ENCODE measurements at places on chromosomes 3 and 15.

GRCh38 chr3:45677033-45677446, 12.2 kb upstream of the SACM1L start:
- peaks cover 16% of the 10 kb centered on the region for H3K4me1 ChIP-seq
- H3K27ac ChIP-seq = peak overlapping the region; percentile 74
- ATAC-seq = peak; percentile 45
- no peak overlapping the region for H3K4me3 ChIP-seq

DNA sequence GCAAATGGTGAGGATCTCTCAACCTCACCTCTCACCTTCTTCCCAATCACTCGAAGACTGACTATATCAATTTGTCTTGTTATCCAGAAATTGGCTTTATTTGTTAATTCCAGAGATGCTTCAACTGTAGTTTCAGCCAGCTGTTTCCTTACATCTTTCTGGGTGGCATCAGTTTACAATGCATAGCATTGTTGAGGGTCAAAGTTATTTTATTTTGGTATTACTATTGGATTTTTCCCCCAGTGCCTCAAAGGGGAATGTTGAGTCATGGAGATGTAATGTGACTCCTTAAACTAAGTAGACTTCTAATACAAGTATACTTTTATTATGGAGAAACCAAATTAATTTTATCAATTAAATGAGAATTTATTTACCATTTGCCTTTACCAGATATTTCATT, 351.6 kb downstream of the TIGIT start:
- ATAC-seq = no peak
- no peak overlapping the region for H3K27ac ChIP-seq
- no peaks in the 10 kb centered on the region for H3K27me3 ChIP-seq
- H3K4me1 ChIP-seq = no peaks in the 10 kb centered on the region
- no peaks in the 10 kb centered on the region for H3K36me3 ChIP-seq

GRCh38 chr3:137582484-137582883, 181.6 kb upstream of the SOX14 start:
- H3K4me3 ChIP-seq = no peak overlapping the region
- no peak overlapping the region for H3K27ac ChIP-seq
- H3K4me1 ChIP-seq = no peaks in the 10 kb centered on the region
- H3K36me3 ChIP-seq = no peaks in the 10 kb centered on the region

DNA sequence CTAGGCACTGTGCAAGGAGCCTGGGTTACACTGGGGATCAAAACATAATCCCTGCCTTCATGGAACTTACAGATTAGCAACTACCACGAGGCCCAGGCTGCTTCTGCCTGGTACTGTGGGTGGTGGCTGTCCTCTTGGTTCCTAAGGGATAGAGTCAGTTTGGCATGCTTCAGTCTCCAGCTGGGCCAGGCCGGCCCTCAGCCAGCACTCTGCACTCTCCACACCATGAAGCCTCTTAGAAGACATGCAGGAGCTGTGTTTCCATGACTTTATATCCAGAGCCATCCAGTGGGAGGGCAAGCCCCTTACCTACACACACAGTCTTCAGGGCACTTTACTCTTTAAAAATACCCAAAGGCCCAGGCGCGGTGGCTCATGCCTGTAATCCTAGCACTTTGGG, 54.4 kb downstream of the ATP1B3 start:
- no peak for ATAC-seq
- no peak overlapping the region for H3K27ac ChIP-seq
- H3K36me3 ChIP-seq = peaks cover 35% of the 10 kb centered on the region
- peaks cover 6% of the 10 kb centered on the region for H3K4me1 ChIP-seq
- no peak overlapping the region for H3K4me3 ChIP-seq
- no peaks in the 10 kb centered on the region for H3K27me3 ChIP-seq

DNA sequence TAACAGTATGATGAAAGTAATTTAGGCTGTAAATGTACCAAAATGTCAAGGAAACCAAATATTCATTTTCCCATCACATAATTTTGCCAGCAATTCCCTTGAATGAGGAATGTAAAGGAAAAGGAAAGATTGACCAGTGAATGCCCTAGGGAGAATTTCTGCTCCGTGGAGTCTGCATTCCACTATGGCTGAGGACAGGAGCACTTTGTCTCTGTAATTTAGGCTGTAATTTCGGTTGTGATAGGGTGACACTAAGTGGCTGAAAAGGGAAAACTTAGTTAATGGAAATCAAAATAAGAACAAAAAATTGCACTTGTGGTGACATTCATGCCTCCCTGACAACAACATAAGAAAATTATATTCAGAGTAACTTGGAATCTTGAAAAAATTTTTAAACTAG, 8.3 kb upstream of the TMEM207 start:
- no peak overlapping the region for H3K27ac ChIP-seq
- H3K27me3 ChIP-seq = no peaks in the 10 kb centered on the region
- no peak overlapping the region for H3K4me3 ChIP-seq
- ATAC-seq = no peak
- H3K4me1 ChIP-seq = no peaks in the 10 kb centered on the region

DNA sequence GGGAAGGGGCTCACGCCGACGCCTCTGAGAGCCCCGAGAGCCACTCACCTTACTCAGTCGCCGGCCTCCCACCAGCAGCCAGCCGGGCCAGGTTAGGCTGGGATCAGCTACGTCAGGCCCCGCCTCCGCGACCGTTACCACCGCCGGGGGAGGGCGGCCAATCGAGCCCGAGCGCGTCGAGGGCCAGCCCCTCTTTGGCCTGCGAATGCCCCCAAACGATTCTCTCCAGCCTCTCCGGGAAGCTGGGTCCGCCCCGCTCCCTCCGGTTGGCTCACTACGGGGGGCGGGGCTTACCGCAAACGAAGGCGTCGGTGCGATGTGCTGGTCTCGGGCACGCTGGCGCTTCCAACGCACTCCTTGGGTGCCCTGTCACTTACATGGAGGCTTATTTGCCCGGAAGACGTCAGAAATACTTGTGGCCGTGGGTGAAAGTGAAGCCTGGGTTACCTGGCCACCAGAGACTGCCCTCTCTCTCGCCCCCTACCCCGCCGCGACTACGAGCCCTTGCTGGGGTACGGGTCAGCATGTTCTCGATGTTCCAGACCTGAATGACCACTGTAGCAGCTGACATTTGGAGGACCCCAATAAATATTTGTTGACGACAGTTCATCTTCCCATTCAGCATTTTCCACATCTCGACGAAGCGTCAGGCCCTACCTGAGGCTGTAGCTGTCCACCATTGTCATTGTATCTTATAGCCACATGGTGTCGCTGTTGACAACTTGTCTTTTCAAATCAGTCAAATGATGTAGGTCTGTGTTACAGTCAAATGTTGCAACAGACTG, at the start of gene CEP70:
Gene CEP70, minus strand, starts transcription at position 111 of the 785 bp plus-strand sequence. CDS start 21,333 bp downstream, outside the sequence.
- peak within 1 kb of the TSS; percentile 99 for H3K4me3 ChIP-seq
- H3K27me3 ChIP-seq = no peaks in the 10 kb centered on the region
- no peaks in the 10 kb centered on the region for H3K36me3 ChIP-seq
- peak within 1 kb of the TSS; percentile 92 for H3K27ac ChIP-seq
